NCI-H446 (cell line): ENCODE measurements at places on chromosomes 7 and 10.

DNA sequence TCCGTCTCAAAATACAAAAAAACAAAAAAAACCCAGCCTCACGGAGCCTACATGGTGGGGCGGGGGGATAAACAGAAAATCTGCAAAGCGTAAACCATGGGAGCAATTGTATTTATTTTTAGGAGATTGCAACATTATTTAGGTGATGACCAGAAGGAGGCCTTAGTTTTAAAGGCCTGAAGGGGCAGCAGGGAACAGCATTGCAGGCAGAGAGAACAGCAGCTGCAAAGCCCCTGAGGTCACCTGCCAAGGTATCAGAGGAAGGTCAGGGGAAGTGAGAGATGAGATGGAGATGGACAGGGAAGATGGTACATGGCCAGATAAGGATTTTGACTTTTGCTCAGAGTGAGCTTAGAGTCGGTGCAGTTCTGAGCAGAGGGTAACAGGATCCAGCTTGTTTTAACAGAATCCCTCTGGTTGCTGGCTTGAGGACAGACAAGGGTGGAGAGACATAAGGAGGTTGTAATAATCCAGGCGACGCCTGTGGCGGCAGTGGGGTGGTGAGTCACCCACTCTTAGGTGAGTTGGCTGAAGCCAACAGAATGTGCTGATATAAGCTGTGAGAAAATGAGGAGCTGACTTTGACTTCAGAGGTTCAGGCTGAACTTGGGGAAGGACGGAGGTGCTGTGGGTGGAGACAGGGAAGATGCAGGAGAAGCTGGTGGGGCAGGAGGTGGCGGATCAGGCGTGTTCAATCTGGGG, 82.3 kb upstream of the GTF2I start:
- DNase-seq: no peak

- DNase-seq: no peak
Observed at GRCh38 chr7:24821045-24821753, 63.9 kb upstream of the GSDME start.

GRCh38 chr7:135168001-135168400, 2.5 kb downstream of the CYREN start:
- DNase-seq: no peak

- no peak for DNase-seq
Observed at GRCh38 chr7:92010215-92010614, 69.6 kb downstream of the AKAP9 start.

- no peak for DNase-seq
Observed at GRCh38 chr10:100913470-100913865, 705 bp downstream of the SLF2 start.

DNA sequence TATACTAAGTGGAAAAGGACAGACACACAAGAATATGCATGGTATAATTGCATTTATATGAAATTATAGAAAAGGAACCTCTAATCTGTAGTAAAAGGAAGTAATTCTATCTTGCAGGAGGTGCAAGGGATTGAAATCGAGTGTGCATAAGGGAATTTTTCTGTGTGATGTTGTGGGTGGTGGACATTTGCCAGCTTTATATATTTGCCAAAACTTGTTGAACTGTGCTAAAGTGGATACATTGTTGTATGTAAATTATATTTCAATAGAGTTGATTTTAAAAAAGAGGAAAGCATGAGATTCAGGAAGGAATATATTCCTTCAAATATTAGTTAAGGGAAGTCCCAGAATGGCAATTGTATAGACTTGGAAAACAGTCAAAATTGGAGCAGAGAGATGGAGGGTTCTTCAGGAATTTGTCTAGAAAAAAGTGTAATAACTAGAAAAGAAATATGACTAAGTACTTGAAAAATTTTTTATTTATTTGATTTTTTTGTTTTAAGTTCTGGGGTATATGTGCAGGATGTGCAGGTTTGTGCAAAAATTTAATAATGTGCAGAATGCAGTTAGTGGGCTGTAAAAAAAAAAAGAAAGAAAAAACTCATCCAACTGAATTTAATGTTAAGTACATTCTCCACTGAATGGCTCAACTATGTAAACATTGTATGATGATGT, 96.1 kb downstream of the ARL4A start:
- DNase-seq: no peak

GRCh38 chr7:150948791-150949251, 29.3 kb downstream of the KCNH2 start:
- DNase-seq: no peak

DNA sequence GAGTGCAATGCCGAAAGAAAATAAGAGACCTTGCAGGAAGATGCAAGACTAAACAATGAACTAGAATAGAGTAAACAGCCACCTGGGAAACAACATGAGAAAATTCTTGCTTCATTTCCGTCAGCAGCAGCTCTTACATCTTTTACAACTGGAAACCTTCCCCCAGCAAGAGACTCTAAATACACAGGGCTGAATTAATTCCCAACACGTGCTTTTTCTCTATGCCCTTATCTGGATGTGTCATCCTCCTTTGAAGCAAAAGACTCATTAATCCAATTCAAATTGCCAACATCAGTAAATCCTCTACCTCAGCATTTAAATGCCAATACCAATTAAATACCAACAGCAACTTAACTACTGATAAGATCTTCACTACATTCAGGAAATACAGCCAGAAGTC, 99.0 kb upstream of the PDE1C start:
- DNase-seq: no peak

DNA sequence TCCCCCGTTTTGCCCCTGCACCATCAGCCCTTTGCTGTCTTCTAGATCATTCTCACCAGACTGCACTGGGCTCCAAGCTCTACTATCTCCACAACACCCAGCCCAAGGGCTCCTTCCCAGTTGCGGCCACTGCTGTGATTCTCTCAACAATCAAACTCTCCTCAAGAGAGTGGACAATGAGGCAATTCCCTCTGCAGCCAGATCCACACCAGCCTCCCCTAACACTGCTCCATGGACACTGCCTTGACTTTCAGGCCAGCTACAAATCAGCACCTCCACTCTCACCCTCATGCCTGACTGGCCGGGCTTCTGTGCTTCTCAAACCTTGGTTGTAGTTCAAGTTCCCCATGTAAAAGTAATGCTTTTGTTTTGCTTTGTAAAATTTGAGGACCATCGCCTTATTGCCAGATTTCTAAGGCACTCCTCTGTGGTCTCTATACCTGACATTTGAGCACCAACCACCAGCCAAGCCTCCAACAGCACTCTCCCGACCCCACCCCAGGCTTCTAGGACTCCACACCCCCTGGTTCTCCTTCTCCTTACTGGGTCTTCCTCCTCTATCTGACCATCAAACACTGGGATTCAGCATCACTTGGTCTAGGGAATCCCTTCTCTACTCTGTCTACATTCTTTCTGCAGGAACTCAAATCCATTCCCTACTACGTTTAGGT, 45.4 kb downstream of the PPIF start:
- no peak for DNase-seq

DNA sequence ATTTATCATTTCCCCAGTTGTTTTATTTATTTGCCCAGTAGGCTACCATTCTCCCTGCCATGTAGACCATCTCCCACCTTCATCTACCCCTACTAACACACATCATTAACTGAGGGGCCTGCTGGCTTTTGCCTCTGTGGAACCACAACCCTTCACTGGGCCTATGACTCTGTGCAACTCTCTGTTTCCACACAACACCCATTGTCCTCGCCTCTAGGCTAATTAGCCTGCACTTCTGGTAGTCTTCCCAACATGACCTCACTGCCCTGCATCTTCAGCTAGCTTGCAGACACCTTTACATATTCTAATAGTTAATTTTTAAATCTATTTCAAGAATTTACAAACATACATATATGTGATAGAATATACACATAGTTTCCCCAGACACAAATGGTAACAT, 7.5 kb downstream of the ANKIB1 start:
- no peak for DNase-seq

DNA sequence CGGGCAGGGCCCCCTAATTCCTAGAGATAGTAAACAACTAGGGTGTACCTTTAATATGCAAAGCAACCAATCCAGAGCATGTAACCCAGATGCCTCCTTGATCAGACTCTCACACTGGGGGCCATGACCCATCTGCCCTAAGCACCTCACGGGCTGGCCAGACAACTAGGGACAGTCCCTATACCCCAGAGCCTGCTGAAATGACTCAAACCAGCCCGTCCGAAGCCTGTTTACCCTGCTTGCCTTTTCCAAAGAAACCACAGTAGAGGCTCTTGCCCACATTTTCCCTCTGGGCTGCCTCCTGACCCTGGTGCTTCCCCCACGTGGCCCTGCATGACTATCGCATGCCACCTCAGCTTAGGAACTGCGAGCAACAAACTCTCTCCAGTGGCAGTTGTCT, 46.2 kb downstream of the RGS10 start:
- no peak for DNase-seq

- no peak for DNase-seq
Observed at GRCh38 chr7:82397879-82398524, 45.6 kb downstream of the CACNA2D1 start.
